ENCODE measurements at places on chromosomes 3 and 15.

- DNase-seq = no peak
These were observed 133.6 kb downstream of the TPRG1 start for GRCh38 chr3:189305412-189305811.

DNA sequence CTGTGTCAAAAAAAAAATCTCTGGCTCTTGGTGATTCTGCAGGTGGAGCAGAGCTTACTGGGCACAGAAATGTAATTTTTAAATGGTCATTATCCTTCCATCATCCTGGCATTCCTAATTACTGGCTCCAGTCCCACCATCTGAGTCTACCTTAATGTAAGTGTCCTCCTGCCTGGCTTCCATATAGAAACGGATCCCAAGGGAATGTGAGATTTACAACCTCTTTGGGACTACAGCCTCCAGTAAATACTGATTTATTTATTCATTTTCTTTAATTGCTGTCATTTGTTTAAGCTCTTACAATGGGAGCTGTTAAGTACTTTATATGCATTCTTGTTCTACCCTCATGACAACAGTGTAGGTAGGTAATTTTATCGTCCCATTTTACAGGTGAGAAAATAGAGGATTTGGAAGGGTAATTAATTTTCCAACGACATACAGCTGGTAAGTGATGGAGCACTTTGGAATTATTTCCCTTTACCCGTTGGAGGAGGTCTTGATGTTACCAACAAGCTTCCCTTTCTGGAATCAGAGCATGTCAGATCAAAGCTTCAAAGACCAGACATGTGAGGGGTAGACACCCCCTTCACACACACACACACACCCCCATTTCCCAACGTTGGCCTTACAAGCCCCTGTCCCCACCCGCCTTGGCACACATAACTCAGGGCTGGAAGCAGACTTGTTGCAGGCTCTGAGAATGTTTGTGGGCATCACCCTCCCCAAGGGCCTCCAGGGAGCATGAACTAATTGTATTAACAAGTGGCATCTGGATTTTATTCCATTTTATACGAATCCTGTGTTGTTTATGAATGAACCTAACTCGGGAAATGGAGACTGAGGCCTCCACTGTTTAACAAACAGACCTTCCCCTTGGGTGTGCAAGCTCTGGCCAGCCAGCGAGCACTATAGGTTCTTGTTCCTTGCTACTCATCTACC lies 116.9 kb downstream of the ALDH1A2 start:
- DNase-seq = no peak

- DNase-seq = no peak
These were observed 122.3 kb downstream of the ALDH1A2 start for GRCh38 chr15:57943171-57943570.

DNA sequence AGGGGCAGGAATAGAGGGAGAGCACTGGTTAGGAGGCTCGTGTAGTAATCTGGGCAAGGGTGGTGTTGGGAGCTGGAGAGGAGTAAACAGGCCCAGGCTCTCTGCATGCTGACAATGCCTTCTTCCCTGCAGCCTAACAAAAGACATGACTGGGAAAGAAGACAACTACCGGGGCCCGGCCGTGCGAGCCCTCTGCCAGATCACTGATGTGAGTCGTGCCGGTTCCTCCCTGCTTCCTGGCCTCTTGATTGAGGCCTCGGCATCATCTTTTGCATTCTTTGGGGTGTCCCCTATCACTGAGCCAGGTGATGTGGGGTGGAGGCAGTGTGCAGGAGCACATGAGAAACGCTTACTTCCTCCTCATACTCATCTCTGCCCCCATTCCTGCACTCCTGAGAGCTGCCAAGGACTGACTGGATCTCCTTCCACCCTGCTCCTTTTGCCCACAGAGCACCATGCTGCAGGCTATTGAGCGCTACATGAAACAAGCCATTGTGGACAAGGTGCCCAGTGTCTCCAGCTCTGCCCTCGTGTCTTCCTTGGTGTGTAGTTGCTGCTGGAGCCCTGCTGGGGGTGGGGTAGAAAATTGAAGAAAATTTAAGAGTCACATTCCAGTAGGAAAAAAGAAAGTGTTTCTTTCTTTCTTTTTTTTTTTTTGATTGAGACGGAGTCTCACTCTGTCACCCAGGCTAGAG lies 5.3 kb downstream of the COPG1 start:
- no peak for DNase-seq

DNA sequence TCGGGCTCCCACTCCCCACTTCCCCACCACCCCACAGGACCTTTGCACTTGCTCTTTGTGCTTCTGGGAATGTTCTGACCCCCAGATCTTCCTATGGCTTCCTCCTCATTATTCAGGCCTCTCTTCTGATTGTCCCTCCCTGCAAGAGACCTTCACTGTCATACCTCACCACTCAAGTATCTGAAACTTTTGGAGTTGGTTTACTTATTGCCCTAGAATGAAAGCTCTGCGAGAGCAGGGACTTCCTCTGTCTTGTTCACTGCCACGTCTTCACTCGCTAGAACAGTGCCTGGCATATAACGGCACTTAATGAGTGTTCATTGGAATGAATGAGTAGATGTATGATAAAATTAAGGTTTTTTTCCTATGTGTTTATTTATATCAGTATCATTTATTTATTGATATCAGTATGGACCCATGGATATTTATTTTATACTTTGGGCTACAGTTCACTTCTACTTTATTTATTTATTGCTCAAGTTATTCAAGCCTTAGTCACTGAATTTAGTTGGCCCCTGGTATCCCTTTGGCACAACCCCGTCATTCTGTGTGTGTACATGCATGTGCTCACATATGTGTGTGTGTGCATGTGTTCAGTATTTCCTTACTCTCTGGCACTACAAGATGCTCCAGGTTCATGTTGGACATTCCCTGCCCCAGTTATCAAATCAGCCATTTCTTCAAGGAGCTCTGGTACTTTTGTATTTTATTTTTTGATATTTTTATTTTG lies 197.6 kb downstream of the THSD4 start:
- no peak for DNase-seq

DNA sequence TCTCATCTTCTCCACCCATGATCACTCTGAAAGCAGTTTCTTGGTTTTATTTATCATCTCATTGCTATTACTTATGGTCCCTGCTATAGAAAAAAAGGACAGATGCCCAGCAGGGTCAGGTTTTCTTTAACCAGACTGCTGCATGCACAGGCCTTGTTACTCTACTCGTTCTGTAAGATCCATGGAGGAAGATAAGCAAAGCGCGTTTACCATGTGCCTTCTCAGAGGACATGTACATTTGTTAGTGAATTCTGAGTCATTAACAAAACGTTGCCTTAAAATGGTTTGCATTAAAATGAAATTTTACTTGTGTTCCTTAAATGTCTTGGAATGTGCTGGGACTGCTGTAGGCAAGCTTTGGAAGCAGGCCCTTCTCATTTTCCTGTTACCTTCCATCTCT lies 657.3 kb upstream of the KCNMB2 start:
- no peak for DNase-seq

GRCh38 chr15:85554852-85555521 lies 174.6 kb downstream of the AKAP13 start:
- no peak for DNase-seq

- no peak for DNase-seq
These were observed 767.1 kb downstream of the IGSF11 start for GRCh38 chr3:118267588-118267987.

GRCh38 chr15:100057281-100057680 lies 284.5 kb downstream of the ADAMTS17 start:
- DNase-seq = no peak

DNA sequence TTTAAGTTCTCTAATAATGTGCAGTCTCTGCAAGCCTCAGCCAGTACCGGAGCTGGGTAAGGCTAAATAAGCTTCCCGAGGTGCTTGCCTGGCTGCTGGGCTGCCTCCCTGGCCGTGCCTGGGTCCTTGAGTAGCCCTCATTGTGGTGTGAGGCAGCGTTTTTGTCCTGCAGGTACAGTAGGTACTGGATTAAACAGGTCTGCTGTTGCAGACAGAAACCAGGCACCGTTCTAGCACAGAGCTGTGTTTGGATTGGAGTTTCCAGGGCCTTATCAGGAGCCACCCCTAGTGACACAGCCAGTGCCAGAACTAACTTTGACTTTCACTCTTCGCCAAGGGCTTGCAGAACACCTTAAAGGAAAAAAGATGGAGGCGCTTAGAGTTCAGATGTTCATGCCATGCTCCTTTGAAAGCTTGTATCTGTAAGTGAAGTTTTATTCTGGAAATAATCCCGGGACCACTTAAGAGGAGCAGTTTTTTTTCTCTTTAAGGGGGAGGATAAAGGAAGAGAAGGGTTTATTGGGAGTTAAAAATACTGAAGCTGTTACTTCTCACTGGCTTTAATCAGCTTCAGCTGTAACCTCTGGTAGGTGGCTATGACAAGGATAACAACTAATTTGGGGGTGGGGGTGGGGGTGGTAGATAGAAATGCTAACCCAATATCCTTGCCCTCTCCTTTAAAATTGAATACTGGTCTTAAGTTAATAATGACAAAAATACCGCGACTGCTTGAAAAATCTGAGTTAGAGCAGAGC lies 126.8 kb downstream of the MITF start:
- DNase-seq = no peak

DNA sequence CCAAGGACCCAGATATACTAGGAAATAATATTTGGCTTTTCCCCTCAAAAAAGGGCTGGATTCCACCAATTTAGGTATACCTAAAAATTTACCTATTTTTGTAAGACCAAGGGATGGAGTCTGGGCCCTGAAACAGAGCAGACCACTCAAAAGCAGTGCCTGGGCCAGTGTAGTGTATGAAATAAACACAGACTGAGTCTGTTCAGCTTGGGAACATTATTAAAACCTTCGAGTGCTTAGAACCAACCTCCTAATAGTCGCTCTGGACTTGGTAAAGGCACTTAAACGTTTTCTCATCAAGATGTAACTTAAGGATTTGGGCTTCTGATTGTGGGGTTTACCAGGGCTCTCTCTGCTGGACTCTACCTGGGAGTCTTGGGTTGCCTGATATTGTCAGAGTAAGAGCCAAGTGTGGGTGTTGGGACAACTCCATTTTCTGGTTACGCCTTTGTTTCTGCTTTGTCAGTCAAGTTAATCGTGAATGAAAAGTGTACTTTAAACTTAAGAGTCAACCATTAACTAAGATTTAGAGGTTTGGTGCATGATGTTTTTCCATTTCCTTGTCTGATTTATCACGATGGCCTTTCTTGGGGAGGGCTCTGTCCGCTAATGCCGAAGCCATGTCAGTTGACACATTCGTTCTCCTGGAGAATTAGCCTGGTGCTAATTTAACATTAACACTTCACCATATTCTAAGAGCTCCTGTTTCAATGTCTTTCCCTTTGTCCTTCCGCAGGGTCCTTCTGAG lies 221.0 kb upstream of the TPM1 start:
- no peak for DNase-seq

GRCh38 chr3:66495668-66496045 lies 5.2 kb downstream of the LRIG1 start:
- no peak for DNase-seq

DNA sequence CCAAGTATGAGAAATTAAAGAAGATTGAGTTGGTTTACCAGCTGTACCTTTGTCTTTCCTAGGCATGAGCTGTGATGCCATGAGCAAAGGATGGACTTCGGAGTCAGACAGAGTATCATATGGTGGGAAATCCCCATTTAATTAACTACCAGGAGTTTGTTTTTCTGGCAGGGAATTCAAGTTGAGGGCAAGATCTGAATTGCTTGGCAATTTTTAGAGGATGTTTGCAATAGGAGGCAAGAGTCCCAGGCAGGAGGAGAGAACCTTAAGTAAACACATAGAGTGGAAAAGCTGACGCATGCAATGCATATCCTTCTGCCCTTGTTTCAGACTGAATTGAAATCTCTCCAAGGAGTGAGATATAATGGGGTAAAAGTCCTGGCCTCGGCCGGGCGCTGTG lies 569.7 kb upstream of the MDFIC2 start:
- no peak for DNase-seq

DNA sequence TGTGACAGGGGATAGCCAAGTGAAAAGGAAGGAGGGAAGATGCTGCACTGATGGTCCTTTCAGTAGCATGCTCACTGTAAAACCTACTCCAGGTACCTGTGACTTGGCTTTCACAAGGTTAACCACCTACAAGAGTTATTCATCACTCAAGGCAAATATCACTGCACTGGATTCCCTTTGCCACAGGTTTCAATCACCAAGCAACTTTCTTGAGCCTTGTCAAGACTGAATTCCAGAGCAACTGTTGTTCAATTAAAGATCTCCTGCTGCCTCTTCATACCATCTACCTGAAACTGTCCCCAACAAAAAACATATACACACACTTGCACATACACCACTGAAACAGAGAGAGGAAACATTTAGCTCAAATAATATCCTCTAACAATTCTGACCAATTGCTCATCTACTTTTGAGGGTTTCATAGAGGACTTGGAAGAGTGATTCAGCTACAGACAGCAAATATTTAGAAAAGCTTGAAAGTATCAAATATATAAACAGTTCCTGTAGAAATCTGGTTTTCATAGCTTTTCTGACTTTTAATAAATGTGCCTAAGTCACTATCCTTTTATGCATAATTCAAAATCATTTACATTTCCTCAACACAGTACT lies 6.5 kb downstream of the IGF2BP2 start:
- no peak for DNase-seq

DNA sequence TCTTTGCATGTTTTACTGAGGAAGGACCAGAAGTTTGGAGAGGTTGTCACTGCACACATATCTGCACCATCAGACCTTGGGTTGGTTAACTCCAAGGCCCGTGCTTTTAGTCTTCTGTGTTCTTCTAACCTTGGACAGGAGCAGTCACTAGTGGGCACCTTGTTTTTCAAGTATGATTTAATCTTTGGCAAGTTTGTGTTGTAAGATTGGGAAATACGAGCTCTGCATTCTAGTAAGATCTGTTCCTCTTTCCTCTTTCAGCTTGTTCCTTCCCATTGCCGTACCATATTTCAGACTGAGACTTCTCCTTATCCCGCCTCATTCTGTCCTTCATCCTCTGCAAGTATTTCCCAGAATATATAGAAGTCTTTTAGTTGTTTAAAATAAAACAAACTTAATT lies 5.1 kb downstream of the TMOD2 start:
- DNase-seq = no peak

DNA sequence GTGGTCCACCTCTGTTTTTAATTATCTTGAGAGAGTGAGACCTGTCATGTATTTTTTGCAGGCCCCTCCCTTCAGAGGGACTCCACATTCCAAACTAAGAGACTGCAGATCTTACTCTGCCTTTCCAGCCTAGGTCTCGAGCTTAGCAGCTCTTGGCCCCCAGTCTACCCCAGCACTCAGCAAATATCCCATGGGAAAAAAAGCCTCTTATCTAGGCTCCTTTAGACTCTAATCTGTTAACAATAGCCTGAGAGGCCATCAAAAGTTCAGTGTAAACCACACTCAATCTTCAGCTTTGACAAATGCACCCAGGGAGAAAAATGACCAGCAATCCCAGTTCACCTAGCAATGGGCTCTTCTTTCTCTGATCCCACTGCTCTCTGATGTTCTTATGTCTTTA lies 8.6 kb upstream of the BLM start:
- no peak for DNase-seq

DNA sequence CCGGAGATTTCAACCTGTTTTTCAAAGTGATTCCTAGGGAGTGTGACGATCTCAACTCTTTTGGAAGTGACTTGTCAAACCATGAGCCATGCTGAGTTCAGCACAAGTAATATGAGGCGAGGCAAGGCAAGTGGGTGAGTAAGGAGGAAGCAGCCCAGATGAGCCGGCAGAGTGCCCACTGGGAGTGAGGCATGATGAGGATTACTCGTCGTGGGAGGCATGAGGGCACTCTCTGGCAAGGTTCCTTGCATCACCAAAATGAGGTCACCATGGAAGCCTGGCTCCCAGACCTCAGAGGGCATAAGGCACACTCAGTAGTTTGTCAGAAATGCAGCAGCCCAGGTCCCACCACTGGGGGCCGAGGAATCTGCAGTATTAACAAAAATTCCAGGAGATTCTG lies 636.1 kb downstream of the MAGI1 start:
- DNase-seq = no peak

GRCh38 chr15:41746802-41747201 lies 27.5 kb upstream of the MAPKBP1 start:
- DNase-seq = no peak
